Colonic mucosa (tissue), 4 donors: ENCODE measurements at places on chromosomes 5 and 9. TPM values are rescaled to one million over a fixed set of nuclear protein-coding genes. Genes with fewer than 3 reads are reported as not detected.
A peak's percentile ranks its signal among the peaks of the same experiment; 100 is the strongest.

DNA sequence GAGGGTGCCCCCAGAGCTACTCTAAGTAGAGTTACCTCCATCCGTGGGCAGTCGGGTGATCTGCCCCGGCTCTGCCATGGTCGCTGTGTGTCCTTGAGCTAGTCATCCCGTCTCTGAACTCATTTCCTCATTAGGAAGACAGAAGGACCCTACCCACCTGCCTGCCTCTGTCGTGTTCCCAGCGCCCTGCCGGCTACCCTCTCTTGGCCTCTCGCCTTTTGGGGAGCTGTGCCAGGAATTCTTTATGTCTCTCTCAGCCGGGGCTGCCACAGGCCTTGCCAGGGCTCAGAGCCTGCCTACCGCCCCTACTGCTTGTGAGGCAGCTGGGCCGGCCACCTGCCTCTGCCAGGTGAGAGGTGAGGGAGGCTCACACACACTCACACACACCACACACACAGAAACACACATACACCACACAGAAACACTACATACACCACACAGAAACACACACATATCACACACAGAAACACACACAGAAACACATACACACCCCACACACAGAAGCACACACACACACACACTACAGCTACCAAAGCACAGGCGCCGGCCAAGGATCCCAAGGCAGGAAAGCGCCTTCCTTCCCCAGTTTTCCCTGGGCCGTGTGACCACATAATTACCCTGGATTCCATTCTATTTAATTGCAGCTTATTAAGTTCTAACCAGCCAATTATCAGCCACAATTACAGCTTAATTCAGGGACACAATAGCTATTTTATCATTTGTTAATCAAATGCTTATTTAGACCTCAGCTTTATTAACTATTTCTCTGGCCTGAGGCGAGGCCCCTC is 41.7 kb downstream of the UNC5A start:
- no peak for DNase-seq

GRCh38 chr9:100959226-100959625 is 69.3 kb upstream of the PLPPR1 start:
- no peak for DNase-seq

DNA sequence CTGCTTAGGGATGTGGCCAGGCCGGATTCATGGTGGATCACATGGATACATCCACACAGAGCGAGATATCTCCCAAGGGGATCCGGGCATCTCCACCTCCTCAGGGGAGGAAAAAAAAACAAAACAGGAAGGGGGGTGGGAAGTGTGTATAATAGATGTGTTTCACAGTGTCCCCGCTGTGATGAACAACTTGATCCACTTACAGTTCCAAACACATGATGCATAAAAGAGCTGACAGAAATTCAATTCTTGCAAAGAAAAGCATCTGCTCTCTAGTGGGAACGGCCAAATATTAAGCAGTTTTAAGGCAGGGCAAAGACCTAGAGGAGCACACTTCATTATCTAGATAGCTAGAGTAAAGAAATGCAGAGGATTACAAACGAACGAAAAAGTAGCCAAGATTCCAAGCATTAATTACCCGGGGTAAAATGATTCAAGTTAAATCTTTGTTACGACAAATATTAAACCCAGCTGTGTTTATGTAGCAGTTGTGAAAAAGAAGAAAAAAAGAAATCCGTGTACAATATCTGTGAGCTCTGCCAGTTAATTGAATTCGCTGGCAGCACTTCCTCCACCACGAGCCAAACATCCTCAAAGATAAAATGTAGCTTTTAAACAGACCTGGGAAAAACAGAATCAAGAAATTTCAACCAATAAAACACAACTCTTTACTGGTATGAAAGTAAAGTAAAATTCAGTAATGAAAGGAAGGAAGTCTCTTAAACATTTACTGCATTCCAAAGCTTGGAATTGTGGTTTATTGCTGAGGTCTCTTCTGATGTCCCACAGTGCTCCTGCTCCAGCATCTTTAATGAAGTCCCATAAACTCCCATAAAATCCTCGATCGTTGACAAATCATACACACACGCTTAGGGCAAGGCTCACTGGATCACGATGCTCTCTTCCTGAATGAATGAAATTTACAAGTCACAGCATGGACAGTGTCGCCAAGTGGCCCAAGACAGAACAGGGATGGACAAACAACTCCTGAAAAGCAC is 213.0 kb downstream of the CRB2 start:
- DNase-seq, result no peak

- DNase-seq, result no peak
Measured at GRCh38 chr5:9781890-9782289, 151.7 kb upstream of the TAS2R1 start.

- DNase-seq, result peak; percentile 92
Measured at GRCh38 chr5:8457187-8458037, 588.5 kb downstream of the MTRR start.

GRCh38 chr5:133220851-133221674 is 169.2 kb downstream of the HSPA4 start:
- DNase-seq, result no peak

DNA sequence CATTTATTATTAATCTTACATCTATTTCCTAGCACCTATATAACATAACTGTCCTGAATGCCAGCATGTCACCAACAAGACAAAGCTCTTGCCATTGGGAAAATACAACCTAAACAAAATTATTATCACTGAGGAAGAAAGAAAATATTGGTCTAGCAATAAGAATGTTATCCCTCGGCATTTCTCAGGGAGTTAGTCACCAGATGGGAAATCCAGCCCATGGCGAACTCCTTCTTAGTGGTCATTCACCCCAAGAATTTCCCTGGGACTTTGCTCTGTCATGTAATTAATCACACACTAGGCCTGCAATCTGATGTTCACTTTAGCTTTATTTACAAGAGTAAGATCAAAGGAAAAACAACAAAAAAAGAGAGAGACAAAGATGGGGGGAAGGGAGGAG is 56.1 kb upstream of the TAS2R1 start:
- no peak for DNase-seq

- peak; percentile 88 for DNase-seq
Measured at GRCh38 chr9:94157050-94157801, 73.0 kb downstream of the PTPDC1 start.

GRCh38 chr9:19634881-19635280 is 154.0 kb downstream of the SLC24A2 start:
- no peak for DNase-seq

DNA sequence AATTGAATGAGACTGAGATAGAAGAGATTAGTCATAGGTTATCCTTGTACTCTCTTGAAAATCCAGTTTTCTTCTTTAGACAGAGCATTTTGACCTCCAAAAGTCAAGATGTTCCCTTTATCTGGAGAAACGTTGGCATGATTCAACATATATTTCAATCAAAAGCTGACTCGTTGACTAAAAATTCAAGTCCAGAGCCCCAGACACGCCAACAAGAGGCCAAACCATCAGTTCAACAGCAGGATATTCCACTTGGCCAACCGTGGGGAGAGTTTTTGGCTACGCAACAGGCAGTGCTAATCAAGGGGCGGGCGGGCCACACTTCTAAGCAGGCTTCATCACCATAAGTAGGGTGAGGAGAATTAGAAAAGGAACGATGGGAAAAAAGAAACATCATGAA is 119.1 kb downstream of the SLIT3 start:
- no peak for DNase-seq

Gene SLC34A3
- not detected for total RNA-seq

Gene PDLIM4
- 14.3 TPM for total RNA-seq

Gene HTR1A
- total RNA-seq, result not detected

Gene KDM4C
- 42.0 TPM for total RNA-seq

Gene SH3GL2
- total RNA-seq, result 1.1 TPM

Gene PCDHGB6
- total RNA-seq, result 1.8 TPM
